Panc1 (cell line): ENCODE measurements at places on chromosomes 12 and 14.

GRCh38 chr14:89418976-89419375 is 1.9 kb upstream of the FOXN3 start:
- DNase-seq, result no peak

- DNase-seq, result no peak
These were observed 31.4 kb upstream of the SLC2A13 start for GRCh38 chr12:40137252-40137651.

DNA sequence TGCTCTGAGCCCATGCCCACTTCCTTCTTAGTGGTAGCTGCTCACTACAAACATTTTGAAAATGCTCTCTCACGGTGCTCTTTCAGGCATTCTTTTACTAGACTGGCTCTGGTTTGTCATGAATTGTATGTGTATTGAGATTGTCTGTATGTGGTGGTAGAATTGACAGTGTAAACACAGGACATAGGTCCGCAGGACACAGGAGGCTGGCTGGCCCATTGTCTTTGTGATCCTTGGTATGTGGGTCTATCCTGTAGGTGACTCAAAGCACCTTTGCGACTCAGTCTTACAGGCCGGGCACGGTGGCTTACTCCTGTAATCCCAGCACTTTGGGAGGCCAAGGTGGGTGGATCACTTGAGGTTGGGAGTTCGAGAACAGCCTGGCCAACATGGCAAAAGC is 250.9 kb downstream of the C12orf75 start:
- DNase-seq, result no peak

GRCh38 chr12:64066776-64067175 is 155.3 kb downstream of the KICS2 start:
- DNase-seq, result no peak

GRCh38 chr12:50567926-50568325 is 63.1 kb downstream of the DIP2B start:
- DNase-seq, result no peak

DNA sequence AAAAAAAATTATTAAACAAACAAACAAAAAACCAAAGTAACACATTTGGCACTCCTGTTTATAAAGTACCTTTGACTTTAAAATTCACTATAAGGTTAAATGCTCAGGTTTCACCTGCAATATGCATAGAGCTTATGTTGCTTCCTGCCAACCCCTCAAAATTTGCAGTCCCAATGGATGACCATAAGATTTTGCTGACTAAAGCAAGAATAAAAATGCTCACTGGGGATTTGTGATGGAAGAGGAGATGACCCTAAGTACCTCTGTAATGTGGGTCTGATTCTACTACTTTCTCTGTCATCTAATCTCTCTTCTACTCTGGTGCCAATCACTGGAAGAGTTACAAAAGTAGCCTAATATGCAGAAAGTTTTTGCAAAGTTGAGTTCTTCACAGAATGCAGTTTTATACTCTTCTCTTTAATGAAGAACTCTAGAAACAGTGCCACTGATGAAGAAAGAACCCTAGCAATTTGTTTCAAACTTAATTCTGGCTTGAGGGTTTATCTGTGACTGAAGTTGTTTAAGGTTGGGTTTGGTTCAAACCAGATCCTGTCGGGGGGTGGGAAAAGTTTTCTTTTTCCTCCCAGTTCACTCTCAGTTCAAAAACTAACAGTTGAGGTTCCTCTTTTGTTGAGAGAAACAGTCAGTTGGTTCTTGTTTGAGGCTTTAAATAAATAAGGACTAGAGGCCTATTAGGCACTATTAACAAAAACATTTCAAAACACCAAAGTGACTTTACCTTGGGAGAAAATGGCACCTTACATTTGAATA is 10.9 kb downstream of the WASHC3 start:
- no peak for DNase-seq

DNA sequence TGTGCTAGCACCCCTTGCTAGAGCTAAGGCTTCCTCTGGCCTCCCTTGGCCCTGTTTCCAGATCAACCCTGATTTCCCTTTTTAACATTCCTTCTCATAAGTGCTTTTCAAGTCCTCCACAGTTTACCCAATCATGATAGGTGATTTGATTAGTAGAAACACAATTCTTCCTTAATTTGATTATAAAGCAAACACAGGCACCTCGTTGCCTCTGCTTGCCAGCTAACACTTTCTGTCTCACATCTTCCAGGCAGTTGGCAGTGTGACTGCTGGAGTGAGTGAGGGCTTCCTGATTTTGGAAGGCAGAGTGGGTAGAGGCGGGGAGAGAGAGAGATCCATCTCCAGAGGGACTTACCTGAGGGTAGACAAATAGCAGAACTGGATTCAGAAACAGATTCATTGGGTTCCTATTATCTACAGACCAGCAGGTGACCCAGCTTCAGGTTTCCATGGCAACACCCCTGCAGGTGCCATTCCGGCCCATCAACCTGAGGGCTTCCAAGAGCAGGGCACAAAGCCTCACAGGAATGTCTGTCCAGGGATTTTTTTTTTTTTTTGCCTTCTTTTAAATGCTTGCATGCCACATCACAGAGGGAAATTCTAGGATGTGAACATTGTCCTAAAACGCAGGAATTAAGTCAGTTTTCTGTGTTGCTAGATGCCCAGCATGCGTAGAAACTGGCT is 77.7 kb downstream of the PLXNC1 start:
- no peak for DNase-seq

GRCh38 chr14:89107626-89108025 is 283.2 kb downstream of the TTC8 start:
- no peak for DNase-seq

DNA sequence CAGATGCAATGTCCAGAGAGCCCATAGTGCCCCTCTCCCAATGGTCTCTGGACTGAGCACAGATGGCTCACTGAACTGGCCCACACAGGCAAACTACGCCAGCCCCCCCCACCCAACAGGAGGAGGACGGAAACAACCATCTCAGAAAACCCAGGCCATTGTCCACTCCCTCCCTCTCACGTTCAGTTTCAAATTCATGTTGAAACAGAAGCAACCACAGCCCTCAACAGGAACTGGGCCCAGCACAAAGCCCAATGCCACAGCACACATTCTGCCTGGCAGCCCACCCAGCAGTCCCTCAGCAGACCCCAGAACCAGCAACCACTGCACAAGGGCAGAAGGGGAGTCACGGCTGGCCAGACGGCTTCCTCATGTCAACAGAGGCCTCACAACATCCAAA is 10.6 kb downstream of the CCDC88C start:
- DNase-seq, result no peak

DNA sequence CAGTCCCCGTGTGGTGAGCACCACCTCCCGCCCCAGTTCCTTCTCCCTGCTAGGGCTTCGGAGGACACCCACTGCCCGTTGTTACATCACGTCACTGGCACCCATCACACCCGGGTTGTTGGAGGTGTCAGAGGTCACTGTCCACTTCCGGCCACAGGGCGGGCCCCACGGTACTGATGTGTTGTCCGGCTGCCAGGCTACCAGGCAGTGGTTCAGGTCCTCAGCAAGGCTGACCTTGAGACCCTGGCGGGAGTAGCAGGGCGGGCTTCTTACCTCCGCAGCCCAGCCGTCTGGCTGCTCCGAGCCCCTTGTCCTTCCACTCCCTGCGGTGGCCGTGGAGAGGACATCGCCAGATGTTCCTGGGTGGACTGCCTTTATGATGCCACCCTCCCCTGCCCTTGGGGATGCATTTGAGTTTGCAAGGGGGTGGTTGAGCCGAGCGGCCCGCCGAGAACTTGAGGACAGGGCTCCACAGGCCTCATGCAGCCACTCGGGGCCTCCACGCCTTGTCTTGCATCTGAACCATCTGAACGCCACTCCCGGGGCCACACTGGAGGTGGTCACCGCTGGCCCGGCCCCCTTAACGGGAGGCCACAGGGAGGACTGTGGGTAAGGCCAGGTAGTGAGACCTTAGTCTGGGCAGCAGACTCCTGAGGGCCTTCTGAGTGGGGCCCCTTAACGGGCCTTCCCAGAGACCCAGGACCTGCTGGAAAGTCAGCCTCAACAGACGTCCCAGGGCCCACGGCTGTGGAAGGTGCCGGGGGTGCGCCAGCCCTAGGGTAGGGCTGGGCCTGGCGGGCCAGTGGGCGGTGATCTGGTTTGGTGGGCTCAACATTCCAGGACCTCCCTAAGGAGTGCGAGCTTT is 27.1 kb upstream of the PLD4 start:
- DNase-seq, result no peak

DNA sequence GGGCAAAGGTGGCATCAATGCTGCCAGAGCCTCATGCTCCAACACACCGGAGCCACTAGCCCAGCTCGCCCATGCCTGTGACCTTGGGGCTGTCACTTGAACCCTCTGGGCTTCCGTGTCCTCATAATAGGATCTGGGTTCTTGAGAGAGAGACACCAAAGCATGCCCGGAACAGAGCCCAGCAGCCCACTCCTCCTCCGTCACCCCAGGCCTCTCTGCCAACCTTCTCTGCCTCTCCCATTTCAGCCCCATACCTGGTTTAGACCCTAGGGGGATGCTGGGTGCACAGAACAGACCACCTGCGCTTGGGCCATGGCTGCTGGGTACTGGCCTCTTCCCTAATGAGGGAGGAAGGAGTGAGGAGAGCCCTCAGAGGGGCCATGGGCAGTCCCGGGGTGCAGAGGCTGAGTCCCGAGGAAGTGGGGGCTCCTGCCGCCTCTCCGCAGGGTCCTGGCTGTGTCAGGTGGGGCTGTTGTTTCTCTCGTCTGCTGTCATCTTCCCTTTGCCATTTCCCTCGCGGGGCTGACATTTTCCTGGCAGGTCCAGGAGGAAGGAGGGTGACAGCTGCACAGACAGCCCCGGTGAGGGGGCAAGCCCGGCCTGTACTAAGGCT is 172.4 kb upstream of the RTL1 start:
- no peak for DNase-seq
